ENCODE measurements at places on chromosomes 6 and 20.

- no peak for DNase-seq
Measured at GRCh38 chr6:45997875-45998506, 17.7 kb downstream of the CLIC5 start.

DNA sequence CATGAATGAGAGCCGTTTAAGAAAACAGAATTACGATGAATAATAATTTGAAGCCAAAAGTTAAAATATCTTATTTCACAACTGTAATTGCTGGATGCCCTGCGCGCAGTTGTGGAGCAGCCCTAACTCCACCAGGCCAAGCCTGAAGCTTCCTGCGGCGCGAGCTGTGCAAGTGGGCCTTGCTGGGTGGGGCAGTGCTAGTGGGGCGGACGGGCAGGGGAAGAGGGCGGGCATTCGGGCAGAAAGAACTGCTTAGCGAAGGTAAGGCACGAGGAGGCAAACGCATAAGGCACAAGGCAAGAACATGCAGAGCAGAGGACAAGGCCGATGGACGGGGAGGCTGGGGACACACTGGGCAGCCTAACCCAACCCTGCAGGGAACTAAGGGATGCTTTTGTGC, 2.3 kb downstream of the HLA-DQB2 start:
- DNase-seq = no peak

- DNase-seq = no peak
Measured at GRCh38 chr20:1816384-1817381, 78.5 kb upstream of the SIRPA start.

- DNase-seq = no peak
Measured at GRCh38 chr20:22770241-22770800, 185.9 kb upstream of the FOXA2 start.

GRCh38 chr6:27644528-27644927, 171.6 kb upstream of the ZNF184 start:
- DNase-seq = no peak

DNA sequence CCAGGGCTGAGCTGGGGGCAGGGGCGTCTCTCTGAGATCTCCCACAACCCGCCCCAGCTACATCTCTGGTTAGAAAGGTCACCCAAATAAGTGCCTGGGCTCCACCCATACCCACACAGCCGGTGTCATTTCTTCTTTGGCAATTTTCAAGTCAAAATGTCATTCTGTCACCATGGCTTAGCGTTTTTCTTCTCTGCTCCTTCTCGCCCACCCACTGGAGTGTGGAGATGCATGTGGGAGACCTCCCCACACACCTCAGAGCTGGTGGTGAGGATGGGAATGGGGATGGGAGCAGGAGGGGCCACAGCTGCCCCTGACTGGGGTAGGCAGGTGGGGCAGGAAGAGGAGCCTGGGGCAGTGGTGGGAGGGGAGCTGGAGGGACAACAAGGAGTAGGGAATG, 63.1 kb downstream of the CPNE5 start:
- DNase-seq = no peak

DNA sequence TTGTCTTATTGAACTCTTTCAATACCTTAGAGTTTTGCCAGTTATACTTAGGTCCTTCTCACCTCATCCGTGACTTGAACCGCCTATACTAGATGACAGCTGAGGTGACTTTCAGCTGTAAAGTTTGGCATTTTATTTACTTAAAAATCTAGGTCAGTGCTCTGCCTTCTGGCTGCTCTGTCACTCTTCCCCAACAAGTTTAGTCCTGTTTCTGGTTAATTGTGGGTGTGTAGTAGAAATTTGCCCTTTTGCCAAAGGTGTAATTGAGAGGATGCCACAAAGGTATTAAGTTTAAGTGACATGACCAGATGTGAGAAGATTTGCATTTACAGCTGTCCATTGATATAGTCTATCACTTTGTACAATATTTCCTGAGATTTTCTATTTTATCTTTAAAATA, 106.2 kb downstream of the FARS2 start:
- no peak for DNase-seq

DNA sequence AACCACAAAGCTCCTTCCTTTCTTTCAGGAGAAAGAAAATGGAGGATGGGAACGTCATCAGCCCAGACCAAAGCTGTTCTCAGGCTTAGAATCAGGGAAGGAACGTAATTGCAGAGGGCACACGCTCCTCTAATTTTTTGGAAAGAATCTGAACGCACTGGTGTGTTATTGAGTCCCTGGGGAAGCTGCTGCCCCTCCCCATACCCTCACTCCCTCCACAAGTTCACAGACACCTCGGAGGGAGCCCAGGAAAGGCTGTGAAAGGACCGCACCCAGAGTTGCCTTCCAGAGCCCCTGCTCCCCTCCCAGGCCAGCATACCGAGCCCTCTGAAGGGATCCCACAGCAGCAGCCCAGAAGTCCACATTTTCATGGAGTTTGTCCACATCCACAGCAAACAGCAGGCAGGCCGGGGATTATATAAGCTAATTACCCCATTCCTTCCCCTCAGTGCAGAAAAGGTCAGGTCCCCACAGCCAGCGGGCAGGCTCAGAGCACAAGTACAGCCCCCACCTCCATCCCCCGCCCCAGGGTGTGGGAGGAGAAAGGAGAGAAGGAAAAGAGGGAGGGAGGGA, 53.7 kb downstream of the ANKRD60 start:
- no peak for DNase-seq

DNA sequence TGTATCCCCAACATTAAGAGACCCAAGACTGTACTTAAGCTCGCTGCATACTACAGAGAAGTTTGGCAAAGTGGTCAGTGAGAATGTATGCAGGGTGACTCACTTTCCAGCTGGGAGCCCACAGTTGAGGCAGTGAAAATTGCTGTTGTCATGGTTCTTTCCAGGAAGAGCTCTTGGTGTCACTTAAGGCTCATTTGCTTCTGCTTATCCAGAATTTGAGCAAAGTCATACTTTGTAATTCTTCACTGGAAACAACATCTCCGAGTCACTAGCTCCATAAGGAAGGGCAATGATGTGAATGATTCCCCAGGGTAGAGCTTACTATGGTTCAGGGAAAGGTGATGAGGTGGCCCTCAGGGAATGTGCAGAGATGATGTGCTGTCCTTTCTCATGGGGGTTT, 65.4 kb upstream of the FBXL4 start:
- no peak for DNase-seq

DNA sequence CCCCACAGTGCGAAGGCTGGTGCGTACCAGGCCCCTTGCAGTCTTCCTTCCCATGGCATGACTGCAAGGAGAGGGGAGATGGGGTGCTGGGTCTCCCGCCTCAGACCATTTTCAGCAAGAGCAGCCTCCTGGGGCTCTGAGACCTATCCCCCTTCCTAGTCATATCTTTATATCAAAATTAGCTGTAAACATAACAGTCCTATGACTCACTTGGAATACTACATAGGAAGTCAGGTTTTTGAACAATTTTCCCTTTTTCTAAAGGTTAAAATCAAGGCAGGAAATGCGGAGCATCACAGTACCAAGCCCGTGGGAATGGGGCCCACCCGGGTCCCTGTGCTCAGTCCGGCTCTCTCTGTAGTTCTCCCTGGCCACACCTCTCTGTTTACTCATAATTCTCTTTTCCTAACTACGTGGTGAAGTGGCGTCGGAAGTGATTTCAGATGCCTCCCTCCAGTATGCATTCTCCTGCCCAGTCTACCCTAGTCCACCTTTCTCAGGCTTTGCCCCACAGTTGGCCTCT, 109.8 kb upstream of the TMEM170B start:
- DNase-seq = no peak
